B cell (primary cell): ENCODE measurements at places on chromosomes 6 and 20. TPM values are rescaled to one million over a fixed set of nuclear protein-coding genes. Genes with fewer than 3 reads are reported as not detected.

- H3K4me3 ChIP-seq, result no peak overlapping the region
- H3K27me3 ChIP-seq, result no peaks in the 10 kb centered on the region
- no peaks in the 10 kb centered on the region for H3K4me1 ChIP-seq
- no peak overlapping the region for H3K27ac ChIP-seq
- no peak for DNase-seq
- H3K36me3 ChIP-seq, result peaks cover 16% of the 10 kb centered on the region
These were observed 89.0 kb upstream of the LYRM2 start for GRCh38 chr6:89727501-89727900.

DNA sequence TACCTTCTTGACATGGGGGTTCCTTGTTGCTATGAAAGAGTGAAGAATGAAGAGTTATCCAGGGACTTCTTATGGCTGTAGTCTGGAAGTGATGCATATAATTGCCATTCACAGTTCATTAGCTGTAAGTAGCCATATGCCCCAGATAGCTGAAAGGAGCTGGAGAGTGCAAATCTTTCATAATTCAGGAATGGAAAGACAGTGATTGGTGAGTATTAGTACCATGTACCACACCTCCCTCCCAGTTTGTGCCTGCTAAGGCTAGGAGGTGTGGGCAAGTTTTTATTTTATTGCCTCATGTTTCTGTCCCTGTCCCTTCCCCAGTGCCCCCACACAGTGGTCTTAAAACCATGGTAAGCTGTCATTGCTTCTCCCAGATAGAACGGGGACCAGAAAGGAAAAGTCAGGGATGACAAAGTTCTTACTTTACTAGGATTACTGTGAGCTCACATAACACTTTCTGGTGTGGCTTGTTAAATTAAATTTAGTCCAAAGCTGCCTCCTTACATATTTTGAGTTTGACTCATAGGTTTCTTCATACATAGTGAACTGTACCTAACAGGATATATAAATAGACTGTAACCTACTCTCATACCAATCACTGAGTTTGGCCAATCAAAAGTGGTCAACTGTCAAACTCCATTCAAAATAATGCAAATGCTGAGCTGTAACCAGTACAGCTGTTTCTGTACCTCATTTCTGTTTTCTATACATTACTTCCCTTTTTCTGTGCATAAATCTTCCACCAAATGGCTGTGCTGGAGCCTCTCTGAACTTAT, 119.4 kb downstream of the RFPL4B start:
- no peak overlapping the region for H3K27ac ChIP-seq
- no peaks in the 10 kb centered on the region for H3K27me3 ChIP-seq
- no peaks in the 10 kb centered on the region for H3K36me3 ChIP-seq
- no peak for DNase-seq
- H3K4me1 ChIP-seq, result no peaks in the 10 kb centered on the region

GRCh38 chr20:62602550-62602949, 39.8 kb upstream of the SLCO4A1 start:
- peak overlapping the region; percentile 20 for H3K27ac ChIP-seq
- no peaks in the 10 kb centered on the region for H3K36me3 ChIP-seq
- H3K4me3 ChIP-seq, result peak overlapping the region; percentile 30

GRCh38 chr6:8130399-8130798, 28.1 kb upstream of the EEF1E1 start:
- H3K27me3 ChIP-seq, result peaks cover 4% of the 10 kb centered on the region
- H3K4me3 ChIP-seq, result no peak overlapping the region
- DNase-seq, result no peak
- H3K4me1 ChIP-seq, result no peaks in the 10 kb centered on the region
- H3K27ac ChIP-seq, result no peak overlapping the region
- H3K36me3 ChIP-seq, result no peaks in the 10 kb centered on the region

SMPDL3A gene
- total RNA-seq, result 1.2 and 2.0 TPM in 2 replicates

SLC22A7 gene
- not detected in 2 replicates for total RNA-seq

CLDN20 gene
- not detected in 2 replicates for total RNA-seq

C6orf52 gene
- 1.2 TPM in 1 of 2 replicates, not detected in the other for total RNA-seq

KIF25 gene
- not detected in 2 replicates for total RNA-seq

TP53TG5 gene
- not detected in 2 replicates for total RNA-seq

SPTLC3 gene
- not detected in 2 replicates for total RNA-seq

TGM3 gene
- total RNA-seq, result not detected in 2 replicates
